T-helper 1 cell (primary cell): ENCODE measurements at places on chromosomes 5 and 9.

DNA sequence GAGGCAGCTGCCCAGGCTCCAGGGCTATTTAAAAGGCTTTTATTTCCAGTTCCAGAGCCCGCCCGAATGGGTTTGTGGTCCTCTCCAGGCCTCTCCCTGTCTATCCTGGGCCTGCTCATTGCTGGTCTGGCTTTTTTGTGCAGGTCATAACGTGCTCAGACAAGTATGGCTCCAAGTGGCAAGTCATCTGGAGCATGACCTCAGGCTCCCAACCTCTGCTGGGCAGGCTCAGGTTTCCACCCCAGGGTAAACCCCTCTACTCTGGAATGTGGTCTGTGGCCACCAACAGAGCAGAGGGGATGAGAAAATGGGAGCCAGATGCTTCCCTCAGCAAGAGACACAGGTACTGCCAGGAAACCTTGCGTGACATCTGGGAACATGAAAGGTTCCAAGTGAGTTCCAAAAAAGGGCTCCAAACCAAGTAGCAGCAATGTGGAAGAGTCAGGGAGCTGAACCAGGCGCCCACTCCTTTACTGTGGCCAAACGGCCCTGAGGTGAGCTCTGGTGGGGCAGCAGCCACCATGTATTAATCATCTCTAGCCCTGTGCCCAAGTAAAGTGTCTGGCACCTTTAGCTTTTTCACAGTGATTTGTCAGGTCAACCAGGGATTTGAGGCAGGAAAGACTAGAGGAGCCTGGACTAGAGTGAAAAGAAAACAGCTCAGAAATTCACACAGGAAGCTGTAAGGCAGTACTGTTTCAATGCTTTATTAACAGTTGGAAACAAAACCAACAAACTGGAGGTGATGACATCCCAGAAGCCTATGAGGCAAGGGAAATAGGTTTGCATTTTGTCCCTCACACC is 25.7 kb downstream of the PCDHGC5 start:
- no peak for DNase-seq

GRCh38 chr9:38339087-38339486 is 53.4 kb upstream of the ALDH1B1 start:
- DNase-seq: no peak

DNA sequence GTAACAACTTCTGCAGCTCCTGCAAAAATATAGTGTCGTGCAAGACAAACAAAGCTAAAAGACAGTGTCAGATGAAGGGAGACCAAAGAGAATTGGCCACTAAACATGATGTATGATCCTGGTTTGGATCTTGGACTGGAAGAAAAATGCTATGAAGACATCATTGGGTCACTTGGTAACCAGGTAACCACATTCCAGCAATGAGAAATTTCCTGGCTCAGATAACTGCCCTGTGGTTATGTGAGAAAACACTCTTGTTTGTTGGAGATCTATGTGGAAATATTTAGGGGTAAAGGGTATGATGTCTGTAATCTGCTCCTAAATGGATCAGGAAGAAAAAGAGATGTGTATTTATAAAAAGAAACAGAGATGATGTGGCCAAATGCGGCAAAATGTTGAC is 45.5 kb upstream of the ANKRD33B start:
- DNase-seq: no peak

DNA sequence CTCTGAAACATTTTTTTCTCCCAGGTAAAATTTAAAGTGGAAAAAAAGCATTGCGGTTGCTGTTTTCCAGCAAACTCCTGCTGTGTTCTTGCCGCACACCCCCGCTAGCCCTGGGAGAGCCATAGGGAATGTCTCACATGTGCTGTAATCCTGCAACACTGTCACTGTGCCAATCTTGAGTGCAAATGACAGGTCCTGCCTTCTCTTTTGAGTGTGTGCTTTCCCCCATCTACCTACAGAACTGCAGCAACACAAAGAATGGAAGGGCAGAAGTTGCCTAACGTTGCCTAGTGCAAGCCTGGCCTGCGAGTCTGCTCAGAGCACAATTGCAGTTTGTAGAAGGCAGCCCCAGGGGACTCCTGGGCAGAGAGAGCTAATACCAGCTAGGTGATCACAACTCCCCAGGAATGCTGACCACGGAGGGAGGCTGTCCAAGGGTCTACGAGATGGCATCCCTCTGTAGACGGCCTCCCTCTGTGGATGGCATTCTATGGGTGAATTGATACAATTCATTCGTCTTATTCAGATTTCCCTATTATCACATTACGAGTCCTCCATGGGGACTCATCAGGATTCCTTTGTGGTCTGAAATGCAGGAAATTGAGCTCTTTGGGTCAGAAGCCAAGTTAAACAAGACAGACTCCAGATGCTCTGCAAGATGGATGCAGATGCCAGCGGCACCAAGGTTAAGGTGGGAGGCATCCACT is 172.6 kb upstream of the S1PR3 start:
- no peak for DNase-seq

- no peak for DNase-seq
Observed at GRCh38 chr9:30197954-30198353, 2186.5 kb upstream of the ACO1 start.

GRCh38 chr5:64149857-64150521 is 15.7 kb upstream of the RNF180 start:
- DNase-seq: no peak

- no peak for DNase-seq
Observed at GRCh38 chr5:573976-574375, 38.2 kb upstream of the CEP72 start.
